ENCODE measurements at places on chromosomes 12 and 14. TPM values are rescaled to one million over a fixed set of nuclear protein-coding genes. Genes with fewer than 3 reads are reported as not detected.

The CCDC196 gene
- not detected for total RNA-seq

- H3K4me1 ChIP-seq = peaks cover 6% of the 10 kb centered on the region
- no peaks in the 10 kb centered on the region for H3K27me3 ChIP-seq
- no peaks in the 10 kb centered on the region for H3K36me3 ChIP-seq
Observed at GRCh38 chr12:67026487-67027246, 242.5 kb upstream of the CAND1 start.

The AKAP6 gene
- total RNA-seq = 10.5 TPM

DNA sequence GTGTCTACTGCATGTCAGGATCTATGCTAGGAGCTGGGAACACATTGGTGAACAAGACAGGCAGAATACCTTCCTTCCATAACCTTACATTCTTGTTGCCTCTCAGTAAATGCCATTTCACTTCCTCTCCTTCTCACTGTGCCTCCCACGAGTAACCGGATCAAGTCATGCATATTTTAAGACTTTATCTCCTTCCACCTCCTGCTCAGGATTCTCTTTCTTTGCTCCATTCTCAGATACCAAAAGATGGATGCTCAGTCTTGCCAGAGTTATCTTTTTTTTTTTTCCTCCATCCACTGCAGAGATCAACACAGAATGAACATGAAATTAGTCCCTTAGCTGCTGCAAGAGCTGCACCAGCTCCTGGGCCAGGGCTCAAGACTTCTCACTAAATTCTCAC, 20.0 kb upstream of the APPL2 start:
- no peak overlapping the region for H3K4me3 ChIP-seq
- no peaks in the 10 kb centered on the region for H3K27me3 ChIP-seq
- no peak overlapping the region for H3K27ac ChIP-seq
- H3K4me1 ChIP-seq = no peaks in the 10 kb centered on the region
- DNase-seq = no peak

- no peak overlapping the region for H3K4me3 ChIP-seq
- no peaks in the 10 kb centered on the region for H3K4me1 ChIP-seq
- H3K36me3 ChIP-seq = no peaks in the 10 kb centered on the region
- DNase-seq = no peak
Observed at GRCh38 chr14:97293659-97294058, 496.5 kb downstream of the VRK1 start.

The DPPA3 gene
- not detected for total RNA-seq

The TSPAN11 gene
- 7.5 TPM for total RNA-seq

DNA sequence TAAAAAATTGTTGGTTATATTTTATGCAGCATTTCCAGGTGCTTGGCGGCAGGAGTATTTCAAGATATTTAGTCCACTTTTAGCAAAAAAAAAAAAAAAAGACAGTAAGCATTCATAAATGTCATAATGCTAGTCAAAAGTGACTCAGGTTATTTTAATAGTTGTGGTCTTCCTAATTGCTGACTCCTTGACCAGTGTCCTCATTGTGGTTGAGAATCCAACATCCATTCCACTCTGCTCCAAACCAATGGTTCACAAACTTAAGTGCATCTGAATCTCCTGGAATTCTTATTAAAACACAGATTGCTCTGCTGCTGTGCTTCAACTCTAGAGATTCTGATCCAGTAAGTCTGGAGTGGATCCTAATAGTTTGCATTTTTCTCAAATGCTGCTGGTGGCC, 71.4 kb downstream of the AKAP6 start:
- no peak overlapping the region for H3K27ac ChIP-seq
- no peaks in the 10 kb centered on the region for H3K4me1 ChIP-seq
- no peak for DNase-seq
- no peaks in the 10 kb centered on the region for H3K36me3 ChIP-seq

DNA sequence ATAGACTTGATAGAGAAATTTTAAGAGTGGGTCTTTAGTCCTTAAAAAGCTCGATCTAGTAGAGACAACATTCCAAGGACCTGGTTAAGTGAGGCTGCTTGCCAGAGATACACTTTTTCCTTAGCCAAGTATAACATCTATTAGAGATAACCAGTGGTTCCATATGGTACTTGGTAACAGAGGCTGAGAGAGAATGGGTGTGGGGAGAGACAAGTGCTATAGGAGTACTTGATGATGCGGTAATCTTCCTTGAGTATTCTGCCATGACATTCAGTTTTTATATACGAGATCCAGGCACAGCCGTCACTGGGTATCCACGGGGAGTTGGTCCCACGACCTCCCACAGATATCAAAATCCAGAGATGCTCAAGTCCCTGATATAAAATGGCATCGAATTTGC, 77.4 kb upstream of the REP15 start:
- no peak for DNase-seq
- H3K27me3 ChIP-seq = no peaks in the 10 kb centered on the region
- no peak overlapping the region for H3K27ac ChIP-seq

DNA sequence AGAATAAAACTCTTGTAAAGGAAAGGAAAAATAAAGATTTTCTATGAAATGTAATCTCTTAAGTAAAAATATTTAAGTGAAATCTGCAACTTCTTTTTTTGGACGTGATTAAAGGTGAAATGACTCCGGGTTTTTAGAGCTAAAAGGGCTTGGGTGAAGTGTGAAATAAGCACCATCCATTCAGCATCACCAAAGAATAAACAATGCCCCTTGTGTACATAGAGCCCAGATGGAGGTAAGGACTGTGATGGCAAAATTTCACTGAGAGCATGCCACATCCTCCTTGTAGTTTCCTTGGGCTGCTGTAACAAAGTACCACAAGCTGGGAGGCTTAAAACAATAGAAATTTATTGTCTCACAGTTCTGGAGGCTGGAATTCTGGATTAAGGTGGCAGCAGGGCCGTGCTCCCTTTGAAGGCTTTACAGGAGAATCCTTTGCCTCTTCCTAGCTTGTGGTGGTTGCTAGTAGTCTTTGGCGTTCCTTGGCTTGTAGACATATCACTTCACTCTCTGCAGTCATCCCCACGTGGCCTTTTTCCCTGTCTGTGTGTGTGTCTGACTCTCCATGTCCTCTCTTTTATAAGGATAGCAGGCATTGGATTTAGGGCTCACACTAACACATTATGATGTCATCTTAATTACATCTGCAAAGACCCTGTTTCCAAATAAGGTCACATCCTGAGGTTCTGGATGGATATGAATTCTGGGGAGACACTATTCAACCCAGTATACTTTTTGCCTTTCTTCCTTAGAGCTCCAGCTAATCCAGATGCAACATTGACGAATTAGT, 24.2 kb downstream of the ZNF664 start:
- H3K27me3 ChIP-seq = no peaks in the 10 kb centered on the region
- no peak overlapping the region for H3K4me3 ChIP-seq

The SYNDIG1L gene
- 0.13 TPM for total RNA-seq

The OR11H12 gene
- total RNA-seq = not detected

- H3K36me3 ChIP-seq = no peaks in the 10 kb centered on the region
- H3K4me3 ChIP-seq = no peak overlapping the region
- DNase-seq = no peak
- H3K27me3 ChIP-seq = no peaks in the 10 kb centered on the region
Observed at GRCh38 chr14:92603309-92604242, 90.0 kb downstream of the RIN3 start.

- H3K36me3 ChIP-seq = no peaks in the 10 kb centered on the region
- peaks cover 3% of the 10 kb centered on the region for H3K4me1 ChIP-seq
- peak; percentile 52 for DNase-seq
- no peaks in the 10 kb centered on the region for H3K27me3 ChIP-seq
- peak overlapping the region; percentile 30 for H3K4me3 ChIP-seq
Observed at GRCh38 chr14:105491366-105491973, 424 bp downstream of the TEDC1 start.

DNA sequence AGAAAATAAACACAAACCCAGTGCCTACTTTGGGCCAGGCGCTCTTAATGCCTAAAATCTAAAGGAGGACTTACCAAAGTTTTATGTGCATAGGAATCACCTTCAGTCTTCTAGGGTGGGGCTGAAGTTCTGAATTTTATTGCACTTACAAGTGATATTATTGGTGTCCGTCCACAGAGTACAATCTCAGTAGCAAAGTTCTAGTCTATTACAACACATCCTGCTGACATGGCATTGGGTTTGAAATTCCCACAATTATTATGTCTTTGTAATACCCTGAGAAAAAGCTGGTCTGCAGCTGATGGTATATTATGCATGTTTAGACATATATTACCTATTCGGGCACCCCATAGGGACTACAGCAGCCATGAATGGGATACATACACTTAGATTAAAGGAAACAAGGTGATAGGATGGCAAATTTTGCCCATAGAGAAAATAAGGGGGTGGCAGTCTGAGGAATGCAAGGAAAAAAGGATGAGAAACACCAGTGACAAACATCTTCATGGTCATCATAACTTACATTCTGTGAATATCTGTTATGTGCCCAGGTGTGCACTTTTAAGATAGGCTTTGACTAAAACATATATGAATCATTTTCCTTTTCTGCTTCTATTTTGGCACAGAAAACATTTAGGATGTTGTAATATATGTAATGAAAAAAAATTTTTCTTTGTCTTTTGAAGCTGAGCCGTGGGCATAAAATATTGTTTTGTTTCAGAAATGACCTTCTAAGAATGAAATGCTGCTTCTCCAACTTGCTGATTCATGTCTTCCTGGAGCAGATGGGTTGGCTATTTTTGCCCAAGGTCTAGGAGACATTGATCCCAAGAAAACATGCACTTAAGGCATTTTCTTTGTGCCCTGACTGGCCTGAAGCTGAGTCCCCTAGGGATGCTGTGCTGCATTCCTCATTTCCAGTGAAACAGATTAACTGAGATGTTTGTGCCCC, 27.2 kb upstream of the ALG10 start:
- no peaks in the 10 kb centered on the region for H3K36me3 ChIP-seq
- no peaks in the 10 kb centered on the region for H3K27me3 ChIP-seq
- no peak overlapping the region for H3K27ac ChIP-seq
- H3K4me3 ChIP-seq = no peak overlapping the region
- no peak for DNase-seq
- no peaks in the 10 kb centered on the region for H3K4me1 ChIP-seq

GRCh38 chr14:49828640-49829039, 23.9 kb downstream of the NEMF start:
- no peaks in the 10 kb centered on the region for H3K4me1 ChIP-seq
- DNase-seq = no peak
- H3K27me3 ChIP-seq = no peaks in the 10 kb centered on the region

DNA sequence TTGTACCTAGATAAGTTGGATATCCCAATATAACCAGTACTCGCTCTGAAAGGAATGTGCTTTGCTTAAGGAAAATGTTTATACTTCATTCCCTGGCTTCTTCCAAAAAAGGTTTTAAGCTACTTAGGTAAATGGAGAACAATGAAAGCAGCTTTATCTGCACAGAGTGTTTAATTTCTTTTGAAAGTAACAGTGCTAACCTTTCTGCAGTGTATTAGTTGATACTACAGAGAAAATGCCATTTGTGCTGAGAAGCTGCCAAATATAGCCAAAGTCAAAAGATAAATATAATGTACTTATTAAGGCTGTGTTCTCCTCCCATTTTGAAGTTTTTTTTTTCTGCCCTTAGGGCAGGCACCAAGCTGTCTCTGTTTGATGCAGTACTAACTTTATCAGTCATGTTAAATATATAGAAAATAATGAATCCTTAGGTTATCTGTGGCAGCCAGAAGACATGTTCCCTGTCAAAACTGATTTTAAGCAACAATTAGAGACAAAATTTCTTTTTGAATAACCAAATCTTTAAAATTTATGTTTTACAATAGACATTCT, 145.4 kb upstream of the KITLG start:
- no peaks in the 10 kb centered on the region for H3K27me3 ChIP-seq
- H3K4me3 ChIP-seq = no peak overlapping the region
- H3K36me3 ChIP-seq = no peaks in the 10 kb centered on the region
- DNase-seq = no peak
- no peak overlapping the region for H3K27ac ChIP-seq

GRCh38 chr14:69605738-69606137, 5.7 kb upstream of the SUSD6 start:
- no peaks in the 10 kb centered on the region for H3K36me3 ChIP-seq
- no peaks in the 10 kb centered on the region for H3K27me3 ChIP-seq
- H3K4me3 ChIP-seq = no peak overlapping the region
- no peak overlapping the region for H3K27ac ChIP-seq
- no peak for DNase-seq

DNA sequence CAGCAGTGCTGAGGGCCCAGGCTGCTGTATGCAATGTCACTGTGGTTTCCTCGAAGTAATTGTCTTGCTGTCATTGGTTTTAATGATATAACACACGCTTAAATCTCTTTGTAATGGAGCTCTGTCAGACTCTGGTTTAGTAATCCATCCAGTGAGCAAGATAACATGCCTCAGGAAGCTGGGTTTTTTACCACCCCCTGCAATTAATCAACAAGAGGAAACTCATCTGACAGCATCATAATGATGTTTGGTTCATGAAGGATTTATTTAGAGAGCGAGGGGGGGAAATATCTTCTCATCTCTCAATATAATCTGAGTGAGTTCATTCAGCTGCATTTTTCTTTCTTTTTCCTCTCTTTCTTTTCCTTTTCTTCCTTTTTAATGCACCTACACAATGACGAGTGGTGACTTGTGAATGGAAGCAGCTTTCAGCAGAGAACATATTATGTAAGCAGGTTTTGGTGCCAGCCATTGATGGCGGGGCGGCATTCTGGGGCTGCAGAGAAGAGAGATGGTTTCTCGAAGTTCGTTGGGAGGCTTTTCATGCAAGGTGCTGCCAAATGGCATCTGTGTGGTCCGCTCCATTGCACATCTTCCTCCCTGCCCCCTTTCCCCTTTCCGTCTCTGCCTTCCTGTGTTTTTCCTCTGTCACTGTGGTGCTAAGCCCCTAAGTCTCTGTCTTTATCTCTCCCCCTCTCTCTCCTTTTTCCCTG, 6.7 kb downstream of the RPH3A start:
- H3K4me1 ChIP-seq = no peaks in the 10 kb centered on the region
- H3K36me3 ChIP-seq = no peaks in the 10 kb centered on the region
- no peak overlapping the region for H3K27ac ChIP-seq
- peak; percentile 23 for DNase-seq

The PLCZ1 gene
- not detected for total RNA-seq

Measured in kidney (tissue), 22 donors.